ENCODE measurements at places on chromosomes 1 and 21.

DNA sequence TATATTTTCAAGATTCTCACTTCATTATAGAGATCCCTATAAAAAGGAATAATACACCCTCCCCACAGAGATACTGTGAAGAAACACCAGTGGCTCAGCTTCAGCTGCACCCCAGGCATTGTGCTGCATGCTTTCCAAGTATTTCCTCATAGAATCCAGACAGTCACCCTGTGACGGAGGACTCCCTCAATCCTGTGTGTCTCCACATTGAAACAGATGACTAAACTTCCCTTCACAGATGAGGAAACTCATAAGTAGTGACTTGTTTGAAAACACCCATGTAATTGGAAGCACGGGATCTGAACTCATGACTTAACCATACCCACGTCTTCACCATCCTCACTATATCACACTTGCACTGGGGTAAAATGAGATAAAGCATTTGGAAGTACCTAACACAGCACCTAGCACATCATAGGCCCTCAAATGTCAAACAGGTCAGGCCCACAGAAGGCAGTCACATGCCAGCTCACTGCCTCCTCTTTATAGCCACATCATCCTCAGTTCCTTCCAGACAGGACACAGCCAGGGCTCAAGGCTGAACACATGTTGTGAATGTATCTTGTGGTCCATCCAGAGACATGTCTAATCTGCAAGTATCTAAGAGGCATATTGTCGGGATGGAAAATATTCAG, 55.2 kb downstream of the GPR161 start:
- DNase-seq, result no peak

GRCh38 chr21:37155186-37155585, 82.1 kb downstream of the TTC3 start:
- DNase-seq, result no peak

DNA sequence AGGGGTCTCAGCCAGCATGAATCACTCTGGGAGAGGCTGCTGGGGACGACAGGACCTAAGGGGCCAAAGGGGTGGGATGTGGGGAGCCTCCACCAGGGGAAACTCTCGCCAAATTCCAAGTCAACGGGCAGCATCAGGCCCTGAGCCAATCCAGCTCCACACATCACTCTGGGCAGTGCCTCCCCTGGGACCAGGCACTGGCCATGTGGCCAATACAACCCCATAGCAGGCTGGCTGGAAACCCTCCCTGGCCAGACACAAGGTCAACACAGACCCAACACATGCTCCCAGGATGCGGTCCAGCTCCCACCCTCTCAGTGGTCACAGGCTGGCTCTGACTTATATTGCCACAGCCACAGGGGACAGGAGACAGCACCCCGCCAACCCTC, 60.0 kb downstream of the MEGF6 start:
- no peak for DNase-seq

DNA sequence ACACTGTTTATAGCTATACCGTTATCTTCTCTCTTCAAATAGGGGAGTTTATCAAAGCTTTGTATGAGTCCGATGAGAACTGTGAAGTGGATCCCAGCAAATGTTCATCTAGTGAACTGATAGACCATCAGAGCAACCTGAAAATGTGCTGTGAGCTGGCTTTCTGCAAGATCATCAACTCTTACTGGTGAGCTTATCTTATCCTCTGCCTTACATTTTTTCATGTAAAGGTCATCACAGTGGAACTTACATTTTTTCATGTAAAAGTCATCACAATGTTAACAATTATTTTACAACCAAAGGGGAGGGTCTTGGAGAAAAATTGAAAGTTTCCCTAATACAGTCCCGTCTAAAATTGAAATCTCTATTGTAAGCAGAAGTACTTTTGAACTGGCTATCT, 45.2 kb downstream of the CLEC20A start:
- no peak for DNase-seq

- no peak for DNase-seq
Observed at GRCh38 chr1:248585266-248585665, 10.7 kb upstream of the OR2T34 start.

GRCh38 chr1:180948641-180949615, 36.2 kb downstream of the KIAA1614 start:
- DNase-seq, result no peak

DNA sequence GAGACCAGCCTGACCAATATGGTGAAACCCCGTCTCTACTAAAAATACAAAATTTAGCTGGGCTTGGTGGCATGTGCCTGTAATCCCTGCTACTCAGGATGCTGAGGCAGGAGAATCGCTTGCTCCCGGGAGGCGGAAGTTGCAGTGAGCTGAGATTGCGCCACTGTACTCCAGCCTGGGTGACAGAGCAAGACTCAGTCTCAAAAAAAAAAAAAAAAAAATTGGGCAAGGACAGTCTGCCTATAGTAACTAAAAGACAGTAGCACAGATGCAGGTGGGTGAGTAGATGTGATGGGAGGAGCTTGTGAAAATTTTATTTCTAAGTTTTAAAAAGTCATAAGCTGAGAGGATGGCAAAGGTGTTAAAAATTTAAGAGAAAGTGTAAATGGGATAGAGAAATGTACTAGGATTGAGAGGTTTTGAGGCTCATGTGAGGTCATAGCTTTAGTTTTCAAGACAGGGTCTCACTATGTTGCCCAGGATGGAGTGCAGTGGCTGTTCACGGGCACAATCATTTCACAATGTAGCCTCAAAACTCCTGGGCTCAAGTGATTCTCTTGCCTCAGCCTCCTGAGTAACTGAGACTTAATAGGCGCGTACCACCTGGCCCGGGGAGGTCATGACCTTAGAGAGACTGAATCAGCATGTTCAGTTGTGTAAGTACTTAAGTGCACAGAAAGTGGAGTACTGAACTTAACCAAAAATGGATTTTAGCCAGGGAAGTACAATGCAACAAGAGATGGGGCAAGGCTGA, 33.7 kb downstream of the PTP4A2 start:
- no peak for DNase-seq

DNA sequence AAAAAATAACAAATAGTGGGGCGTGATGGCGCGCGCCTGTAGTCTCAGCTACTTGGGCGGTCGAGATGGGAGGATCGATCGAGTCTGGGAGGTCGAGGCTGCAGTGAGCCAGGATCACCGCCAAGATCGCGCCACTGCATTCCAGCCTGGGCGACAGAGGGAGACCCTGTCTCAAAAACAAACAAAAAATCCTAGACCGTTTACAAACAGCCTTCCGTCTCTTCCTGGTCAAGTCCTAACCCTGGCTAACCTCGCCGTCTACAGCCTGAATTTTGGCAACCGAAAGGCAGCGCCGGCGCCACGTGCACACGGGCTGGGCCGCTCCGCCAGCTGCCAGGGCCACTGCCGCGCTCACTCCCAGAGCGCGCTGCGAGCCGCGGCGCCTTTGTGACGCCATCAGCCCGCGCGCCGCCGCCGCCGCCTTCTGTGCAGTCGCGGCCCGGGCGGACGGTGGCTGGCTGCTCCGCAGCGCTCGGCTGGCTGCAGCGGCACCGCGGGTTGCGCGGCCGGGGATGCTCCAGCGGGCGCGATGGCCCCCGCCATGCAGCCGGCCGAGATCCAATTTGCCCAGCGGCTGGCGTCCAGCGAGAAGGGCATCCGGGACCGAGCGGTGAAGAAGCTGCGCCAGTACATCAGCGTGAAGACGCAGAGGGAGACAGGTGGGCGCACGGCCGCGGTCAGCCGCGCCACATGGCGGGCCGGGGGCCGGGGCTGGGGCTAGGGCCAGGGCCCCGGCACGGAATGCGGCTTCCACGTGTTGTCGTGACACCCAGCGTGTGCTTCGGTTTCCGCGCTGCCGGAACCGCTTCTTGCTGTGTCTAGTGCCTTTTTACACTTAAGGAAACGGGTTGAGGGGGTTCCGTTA, at the start of the genes HSF2BP and RRP1B:
HSF2BP (minus strand) TSS at position 353 of the 865 bp plus-strand sequence. CDS start 1,392 bp downstream, outside the sequence.
RRP1B (plus strand) TSS at position 425 of the 865 bp plus-strand sequence; CDS start at position 530, 105 bp downstream.
- DNase-seq, result peak; percentile 76

DNA sequence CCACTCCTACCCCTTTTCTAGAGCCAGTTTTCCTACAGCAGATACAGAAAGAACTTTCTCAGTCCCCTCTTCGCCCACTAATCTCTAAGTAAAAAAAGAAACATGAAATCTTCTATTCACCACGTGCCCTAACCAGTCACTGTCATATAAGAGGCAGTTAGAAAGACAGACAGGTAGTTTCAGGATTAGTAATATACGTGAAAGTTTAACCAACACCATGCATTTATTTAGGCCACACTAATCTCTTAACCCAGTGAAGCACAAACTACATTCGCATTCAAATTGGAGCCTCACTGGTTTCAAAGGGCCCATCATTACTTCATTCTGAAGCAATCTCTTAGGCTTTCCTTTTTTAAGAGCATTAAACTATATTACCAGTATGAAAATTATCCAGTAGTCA, 10.1 kb downstream of the GPATCH2 start:
- DNase-seq, result no peak

- DNase-seq, result no peak
Observed at GRCh38 chr1:162535501-162535900, 26.0 kb upstream of the UAP1 start.

GRCh38 chr21:42007356-42007940, 2.7 kb downstream of the ZBTB21 start:
- no peak for DNase-seq

GRCh38 chr1:243346468-243346867, 90.6 kb downstream of the SDCCAG8 start:
- DNase-seq, result no peak

DNA sequence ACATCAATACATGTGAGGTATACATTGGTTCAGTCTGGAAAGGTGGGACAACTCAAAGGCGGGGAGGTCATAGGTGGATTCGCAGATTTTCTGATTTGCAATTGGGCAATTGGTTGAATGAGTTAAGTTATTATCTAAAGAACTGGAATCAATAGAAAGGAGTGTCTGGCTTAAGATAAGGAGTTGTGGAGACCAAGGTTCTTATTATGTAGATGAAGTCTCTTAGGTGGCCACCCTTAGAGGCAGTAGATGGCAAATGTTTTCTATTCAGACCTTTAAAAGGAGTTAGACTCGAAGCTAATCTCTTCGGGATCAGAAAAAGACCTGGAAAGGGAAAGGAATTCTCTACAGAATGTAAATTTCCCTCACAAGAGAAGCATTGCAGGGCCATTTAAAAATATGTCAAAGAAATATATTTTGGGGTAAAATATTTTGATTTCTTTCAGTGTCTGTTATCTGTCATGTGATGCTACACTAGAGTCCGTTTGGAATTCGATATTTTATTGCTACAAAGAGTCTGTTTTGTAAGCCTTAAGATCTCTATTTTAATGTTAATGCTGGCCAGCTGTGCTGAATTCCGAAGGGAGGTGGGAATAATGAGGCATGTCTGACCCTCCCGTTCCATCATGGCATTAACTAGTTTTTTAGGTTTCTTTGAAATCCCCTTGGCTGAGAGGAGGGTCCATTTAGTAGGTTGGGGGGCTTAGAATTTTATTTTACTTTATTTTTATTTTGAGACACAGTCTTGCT, 265.1 kb downstream of the PTPRU start:
- no peak for DNase-seq

DNA sequence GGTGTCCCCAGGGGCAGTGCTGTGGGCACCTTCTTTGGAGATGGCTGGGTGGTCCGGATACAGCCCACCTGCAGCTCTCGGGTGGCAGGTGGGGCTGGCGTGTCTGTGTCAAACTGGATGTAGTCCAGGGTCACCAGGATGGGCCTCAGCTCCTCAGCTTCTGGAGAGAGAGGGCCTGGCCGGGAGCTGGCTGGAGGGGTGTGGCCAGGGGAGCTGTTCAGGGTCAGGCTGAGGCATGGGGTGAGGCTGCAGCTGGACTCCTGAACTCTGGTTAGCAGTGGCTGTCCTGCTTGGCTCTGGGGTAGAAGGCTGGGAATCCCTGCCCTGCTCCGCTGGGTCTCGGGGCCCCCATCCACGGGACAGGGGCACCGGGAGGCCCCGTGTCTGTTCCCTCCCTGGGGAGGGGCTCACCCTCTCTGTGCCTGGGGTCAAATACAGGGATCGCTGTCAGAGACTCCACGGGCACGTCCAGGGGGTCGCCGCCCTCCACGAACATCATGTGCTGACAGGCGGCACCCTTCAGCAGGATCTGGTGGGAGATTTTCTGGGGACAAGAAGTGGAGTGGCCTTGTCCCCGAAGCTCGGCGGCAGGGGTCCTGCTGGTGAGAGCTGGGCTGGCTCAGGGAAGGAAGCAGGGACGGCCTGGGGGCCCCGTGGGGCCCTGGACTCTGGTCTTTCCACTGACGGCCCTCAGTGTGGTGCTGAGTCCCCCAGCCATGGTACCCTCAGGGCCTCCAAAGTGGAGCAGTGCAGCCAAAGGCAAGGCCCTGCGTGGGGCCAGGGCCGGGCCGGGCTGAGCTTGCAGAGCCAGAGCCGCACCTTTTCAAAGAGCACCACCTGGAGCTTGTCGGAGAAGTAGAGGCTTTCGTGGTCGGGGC, 4.1 kb upstream of the TMEM52 start:
- DNase-seq, result no peak

DNA sequence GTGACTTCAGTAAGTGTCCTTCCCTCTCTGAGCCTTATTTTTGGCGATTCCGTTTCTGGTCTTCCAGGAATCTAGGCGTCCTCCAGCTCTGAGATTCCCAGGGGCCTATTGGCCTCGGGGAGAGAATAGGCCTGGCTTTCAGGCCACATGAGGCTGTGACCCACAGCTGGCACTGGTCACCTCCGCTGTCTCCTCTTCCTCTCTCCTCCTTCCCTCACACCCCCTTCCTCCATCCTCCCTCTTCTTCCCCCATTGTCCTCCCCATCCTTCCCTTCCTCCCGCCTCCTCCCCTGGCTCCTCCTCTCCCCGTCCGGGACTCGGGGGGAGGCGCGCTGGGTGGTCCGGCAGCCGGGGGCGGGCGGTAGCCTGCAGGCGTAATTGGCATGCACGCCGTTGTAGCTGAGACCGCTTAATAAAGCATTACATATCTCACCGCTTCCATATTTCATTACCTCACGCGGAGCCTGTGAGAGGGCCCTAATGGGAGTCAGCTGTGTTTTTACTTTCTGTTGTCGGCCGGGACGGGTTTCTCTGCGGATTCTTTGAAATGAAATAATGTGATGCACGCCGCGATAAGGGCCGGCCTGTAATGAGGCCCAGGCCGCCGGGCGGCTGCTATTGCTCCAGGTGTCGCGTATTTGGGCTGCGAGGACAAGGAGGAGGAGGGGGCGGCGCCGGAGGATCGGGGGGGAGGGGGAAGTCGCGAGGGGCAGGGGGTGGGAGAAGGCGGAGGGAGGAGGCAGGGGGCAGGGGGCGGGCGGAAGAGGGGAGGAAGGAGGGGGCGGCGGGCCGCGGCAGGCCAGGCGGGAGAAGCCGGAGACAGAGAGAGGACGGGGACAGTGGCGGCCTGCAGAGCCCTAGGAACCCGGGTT, 95.3 kb downstream of the FOXD2 start:
- no peak for DNase-seq

- DNase-seq, result no peak
Observed at GRCh38 chr21:38771536-38771935, 34.2 kb upstream of the ETS2 start.

GRCh38 chr1:166903232-166903631, 27.2 kb upstream of the TADA1 start:
- no peak for DNase-seq

DNA sequence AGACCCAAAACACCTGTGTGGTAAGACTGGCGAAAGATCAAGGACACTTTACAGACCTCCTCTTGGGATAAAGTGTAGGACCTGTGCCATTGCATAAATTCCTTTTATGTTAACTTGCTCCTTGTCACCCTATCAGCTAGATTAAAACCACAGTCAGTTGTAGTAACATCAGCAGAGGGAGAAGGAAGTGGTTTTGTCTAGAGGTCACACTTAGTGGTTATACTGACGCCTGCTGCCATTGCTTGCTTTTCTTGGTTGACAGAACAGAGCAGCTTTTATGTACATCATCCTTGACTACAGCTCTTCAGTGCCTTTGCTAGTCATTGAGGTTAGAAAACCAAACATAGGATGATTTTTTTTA, 101.4 kb downstream of the PBX1 start:
- DNase-seq, result no peak
